Esophagus squamous epithelium (tissue), 5 donors: ENCODE measurements at places on chromosomes 11 and 22.

GRCh38 chr11:105108247-105108646 lies 31.3 kb downstream of the CARD18 start:
- DNase-seq: no peak

DNA sequence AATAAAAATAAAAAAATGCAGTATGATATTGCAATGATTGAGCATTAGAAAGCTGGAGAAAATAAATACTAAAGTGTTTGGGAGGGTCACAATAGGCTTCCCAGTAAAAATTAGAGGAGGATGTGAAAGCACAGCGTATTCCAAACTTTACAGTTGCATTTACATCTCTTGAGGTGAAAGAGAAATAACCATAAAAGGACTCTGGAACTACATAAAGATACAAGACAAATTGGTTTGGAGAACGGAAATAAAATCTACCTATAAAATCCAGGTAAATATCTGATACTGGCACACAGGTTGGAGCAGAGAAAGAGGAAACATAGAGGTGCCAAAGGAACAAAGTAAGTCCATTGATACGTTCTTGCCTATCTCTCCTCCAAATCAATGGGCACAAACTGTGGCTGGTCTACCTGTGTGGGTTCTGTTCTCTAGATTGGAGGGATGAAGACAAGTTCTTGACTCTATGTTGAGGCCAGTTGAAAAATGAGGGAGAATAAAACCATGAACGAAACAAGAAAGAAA lies at the start of gene MS4A12:
TSS of gene MS4A12 (plus strand) at position 291 of the 522 bp plus-strand sequence. CDS start 4,541 bp downstream, outside the sequence.
- no peak for DNase-seq

DNA sequence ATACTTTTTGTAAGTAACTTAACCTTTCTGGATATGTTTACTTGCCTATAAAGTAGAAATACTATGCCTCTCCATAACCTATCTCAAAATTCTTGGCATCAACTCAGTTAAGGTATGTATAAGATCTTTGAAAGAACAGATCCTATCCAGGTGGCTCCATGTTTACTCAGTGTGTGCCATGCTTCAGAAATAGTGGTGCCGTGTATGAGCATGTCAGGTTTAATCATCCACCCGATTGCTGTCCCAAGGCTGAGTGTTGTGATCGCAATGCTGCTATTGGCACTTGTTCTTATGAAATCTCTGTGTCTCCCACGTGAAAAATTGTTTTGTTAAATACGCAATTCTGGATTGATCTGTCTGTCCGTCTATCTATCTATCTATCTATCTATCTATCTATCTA lies 85.9 kb upstream of the SNX19 start:
- no peak for DNase-seq

- no peak for DNase-seq
Observed at GRCh38 chr11:116870054-116870453, 32.6 kb upstream of the APOA1 start.

- DNase-seq: no peak
Observed at GRCh38 chr11:61553373-61554171, 27.3 kb downstream of the SYT7 start.

DNA sequence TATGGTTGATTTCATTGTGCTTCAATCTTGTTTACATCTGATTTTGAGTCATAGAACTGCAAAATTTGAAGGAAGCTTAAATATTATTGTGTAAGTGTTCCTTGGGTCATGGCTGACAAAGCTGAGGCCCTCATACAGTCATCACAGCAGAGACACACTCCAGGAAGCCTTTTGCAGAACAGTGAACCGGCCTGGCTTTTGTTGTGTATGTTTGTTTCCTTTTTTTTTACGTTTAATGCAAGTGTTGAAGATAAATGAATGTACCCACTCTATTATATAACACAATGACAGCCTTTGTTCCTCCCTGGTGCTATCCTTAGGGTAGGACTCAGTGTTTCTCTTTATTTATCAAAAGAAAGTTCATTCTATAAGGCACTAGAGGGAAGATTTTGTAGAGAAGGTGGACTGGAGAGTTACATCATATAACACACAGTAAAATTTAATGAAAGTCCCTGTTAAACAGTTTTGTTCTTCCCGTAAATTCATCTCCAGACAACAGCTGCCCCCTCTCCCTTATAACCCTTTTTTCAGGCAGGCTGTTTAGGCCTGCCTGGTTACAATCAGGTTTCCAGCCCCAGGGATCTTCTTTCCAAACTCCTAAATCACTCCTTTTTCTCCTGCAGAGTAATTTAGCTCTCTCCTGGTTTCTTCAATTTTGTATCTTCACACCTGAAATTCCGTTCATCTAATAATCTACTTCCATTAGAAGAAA lies 34.3 kb upstream of the CSTF3 start:
- DNase-seq: no peak

DNA sequence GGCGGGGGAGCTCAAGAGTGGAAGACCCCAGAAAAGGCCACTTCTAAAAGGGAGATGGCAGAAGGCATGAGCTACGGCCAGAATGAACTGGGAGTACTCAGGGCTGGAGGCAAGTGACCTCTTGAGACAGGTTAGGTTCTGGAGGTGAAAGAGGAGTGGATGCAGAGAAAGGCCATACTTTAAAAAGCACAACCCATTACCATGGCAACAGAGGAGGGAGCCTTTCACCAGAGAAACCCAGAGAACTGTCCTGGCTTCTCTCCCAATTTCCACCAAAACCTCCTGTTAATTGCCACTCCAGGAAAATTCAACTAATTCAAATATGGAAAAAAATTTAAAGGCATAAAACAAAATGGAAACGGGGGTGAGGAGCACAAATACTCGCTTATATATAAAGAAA lies 15.8 kb downstream of the A4GALT start:
- no peak for DNase-seq

GRCh38 chr22:38097557-38098409 lies 12.7 kb downstream of the BAIAP2L2 start:
- no peak for DNase-seq

DNA sequence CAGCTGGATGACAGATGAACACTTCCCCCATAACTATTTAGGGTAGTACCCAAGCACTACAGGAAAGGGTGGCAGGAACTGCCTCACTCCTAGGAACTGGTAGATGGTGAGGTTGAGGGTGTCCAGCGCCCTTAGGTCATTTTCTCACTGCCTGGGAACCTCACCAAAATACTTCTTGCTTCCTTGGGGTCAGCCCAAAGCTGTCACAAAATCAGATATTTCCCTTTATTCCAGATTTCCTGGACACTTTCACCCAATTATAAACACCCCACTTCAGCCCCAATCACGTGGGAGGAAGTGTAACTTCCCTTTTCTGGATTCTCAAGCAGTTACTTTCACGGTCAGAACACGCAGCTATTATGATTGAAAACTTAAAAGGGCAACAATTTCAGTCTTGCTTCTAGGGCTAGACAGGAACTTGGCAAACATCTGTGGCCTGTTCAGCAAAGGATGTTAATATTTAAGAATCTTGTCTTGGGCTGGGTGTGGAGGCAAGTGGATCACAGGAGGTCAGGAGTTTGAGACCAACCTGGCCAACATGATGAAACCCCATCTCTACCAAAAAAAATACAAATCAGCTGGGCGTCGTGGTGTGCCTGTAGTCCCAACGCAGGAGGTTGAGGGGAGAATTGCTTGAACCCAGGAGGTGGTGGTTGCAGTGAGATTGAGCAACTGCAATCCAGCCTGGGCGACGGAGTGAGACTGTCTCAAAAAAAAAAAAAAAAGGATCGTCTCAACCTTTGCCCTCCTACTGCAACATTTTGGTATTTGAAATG lies 4.0 kb downstream of the FTH1 start:
- no peak for DNase-seq

GRCh38 chr22:44182588-44183286 lies 2.0 kb downstream of the PARVG start:
- no peak for DNase-seq

DNA sequence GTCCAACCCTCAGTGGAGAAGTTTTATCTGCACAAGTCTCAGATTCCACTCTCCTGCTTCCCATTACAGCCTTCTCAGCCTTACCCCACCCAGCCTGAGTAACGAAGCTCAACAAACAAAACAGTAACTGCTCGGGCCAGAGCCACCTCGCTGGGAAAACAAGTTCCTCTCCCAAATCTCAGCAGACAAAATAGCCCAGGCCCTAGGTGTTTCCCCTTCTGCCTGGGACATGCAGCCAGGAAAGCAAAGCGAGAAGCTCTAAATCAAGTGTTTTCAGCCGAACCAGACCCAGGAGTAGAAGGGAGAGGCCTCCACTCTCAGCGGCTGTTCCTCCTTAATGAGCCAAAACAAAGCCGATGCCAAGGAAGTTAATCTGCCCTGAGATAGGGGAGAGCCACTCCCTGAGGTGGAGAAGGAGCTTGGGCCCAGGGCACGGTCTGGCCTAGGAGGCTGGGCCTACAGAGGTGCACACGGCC lies 44.0 kb downstream of the LIF start:
- no peak for DNase-seq
